ENCODE measurements at places on chromosomes 6 and 20.

GRCh38 chr20:45985573-45985972 is 13.6 kb upstream of the ZNF335 start:
- H3K36me3 ChIP-seq = no peaks in the 10 kb centered on the region
- H3K4me3 ChIP-seq = no peak overlapping the region
- H3K27me3 ChIP-seq = no peaks in the 10 kb centered on the region
- no peak overlapping the region for H3K27ac ChIP-seq

DNA sequence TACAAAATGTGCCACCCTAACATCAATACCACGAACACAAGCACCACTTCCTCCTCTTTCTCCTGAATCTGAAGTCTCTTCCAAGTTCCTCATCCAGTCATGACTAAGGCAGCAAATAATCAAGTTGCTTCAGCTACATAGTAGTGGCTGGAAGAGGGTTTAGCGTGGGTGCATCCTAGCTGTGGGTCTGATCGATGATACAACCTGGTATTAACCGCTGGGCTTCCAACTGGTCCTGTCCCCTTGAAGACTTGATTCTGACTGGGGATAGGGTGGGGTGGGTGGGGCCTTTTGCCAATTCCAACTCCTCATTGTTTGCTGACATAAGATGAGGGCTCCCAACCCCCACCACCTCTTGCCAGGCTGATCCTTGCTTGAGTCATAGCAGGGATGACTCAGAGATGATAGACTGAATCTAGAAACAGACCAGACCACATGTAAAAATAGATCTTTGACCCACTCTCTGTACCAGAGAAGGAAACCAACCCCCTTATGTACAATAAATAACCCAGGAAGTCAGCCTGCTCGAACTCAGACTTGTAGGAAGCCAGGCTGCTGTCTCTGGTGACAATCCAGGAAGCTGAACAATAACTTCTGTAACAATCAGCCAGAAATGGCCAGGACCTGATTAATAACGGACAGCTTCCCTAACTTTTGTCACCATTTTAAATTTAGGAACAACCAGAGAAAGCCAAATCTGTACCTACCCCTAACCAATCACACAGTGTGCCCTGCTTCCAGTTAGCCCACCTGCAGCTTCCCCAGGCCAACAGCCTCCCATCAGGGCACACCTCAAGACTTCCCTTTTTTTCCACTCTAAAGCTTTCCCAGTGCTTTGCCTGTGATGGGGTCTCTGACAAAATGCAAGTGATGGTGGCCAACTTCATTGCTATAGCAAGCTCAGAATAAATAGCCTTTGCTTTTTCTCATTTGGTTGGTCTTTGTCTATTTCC is 68.9 kb upstream of the FAM184A start:
- no peaks in the 10 kb centered on the region for H3K36me3 ChIP-seq
- H3K27me3 ChIP-seq = no peaks in the 10 kb centered on the region
- no peak overlapping the region for H3K27ac ChIP-seq
- H3K4me3 ChIP-seq = no peak overlapping the region
- no peak for DNase-seq

GRCh38 chr6:133132466-133132971 is 108.6 kb upstream of the EYA4 start:
- H3K4me3 ChIP-seq = no peak overlapping the region
- H3K36me3 ChIP-seq = no peaks in the 10 kb centered on the region
- H3K4me1 ChIP-seq = no peaks in the 10 kb centered on the region
- peak; percentile 49 for DNase-seq
- H3K27me3 ChIP-seq = no peaks in the 10 kb centered on the region

DNA sequence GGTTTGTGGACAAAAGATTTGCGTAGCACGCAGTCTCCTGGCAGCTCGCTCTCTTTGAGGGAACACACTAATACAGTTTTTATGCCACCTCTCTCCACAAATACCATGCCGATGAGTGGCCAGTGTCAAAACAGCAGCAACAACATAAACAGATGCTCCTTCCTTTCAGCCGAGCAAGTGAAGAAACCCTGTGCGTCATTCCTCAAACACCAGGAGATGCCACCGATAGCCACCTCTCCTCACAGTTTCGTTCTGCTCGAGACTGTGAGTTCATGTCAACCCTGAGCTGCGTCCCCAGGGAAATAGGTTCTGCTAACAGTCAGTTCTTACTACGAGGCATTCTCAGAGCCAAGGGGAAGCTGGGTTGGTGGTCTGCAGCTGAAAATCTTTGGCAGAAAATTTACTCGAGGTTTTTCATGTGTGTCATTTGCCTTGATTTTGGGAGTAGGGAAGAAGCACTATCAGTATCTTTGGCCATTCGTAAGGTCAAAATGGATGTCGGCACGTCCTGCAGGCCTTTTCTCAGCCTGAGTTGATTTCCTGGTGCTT is 59.9 kb downstream of the EYA2 start:
- H3K27me3 ChIP-seq = no peaks in the 10 kb centered on the region
- peaks cover 3% of the 10 kb centered on the region for H3K4me1 ChIP-seq
- DNase-seq = no peak
- H3K36me3 ChIP-seq = peaks cover 17% of the 10 kb centered on the region
- H3K4me3 ChIP-seq = no peak overlapping the region

- no peak overlapping the region for H3K4me3 ChIP-seq
- H3K27me3 ChIP-seq = no peaks in the 10 kb centered on the region
- H3K36me3 ChIP-seq = peaks cover 18% of the 10 kb centered on the region
- peaks cover 14% of the 10 kb centered on the region for H3K4me1 ChIP-seq
- no peak overlapping the region for H3K27ac ChIP-seq
These were observed 146.9 kb upstream of the C6orf118 start for GRCh38 chr6:165456286-165456685.

DNA sequence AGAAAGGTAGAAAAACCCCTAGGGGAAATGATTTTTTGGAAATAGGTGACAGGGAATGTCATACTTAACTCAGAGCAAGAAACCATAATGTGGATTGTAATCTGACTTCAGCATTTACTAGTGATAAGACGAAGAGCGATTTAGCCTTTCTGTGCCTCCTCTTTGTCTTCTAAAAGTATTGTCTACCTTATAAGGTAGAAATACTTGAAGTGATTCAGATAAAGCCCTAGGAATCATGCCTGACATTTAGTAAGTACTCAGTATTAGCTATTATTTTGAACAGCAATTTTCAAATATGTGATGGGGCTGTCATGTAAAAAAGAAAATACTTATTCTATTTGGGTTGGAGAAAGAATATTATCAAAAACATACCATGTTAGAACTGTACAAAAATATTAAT is 525.9 kb upstream of the EYS start:
- peaks cover 3% of the 10 kb centered on the region for H3K4me1 ChIP-seq
- no peaks in the 10 kb centered on the region for H3K27me3 ChIP-seq
- DNase-seq = no peak
- H3K36me3 ChIP-seq = no peaks in the 10 kb centered on the region
- peak overlapping the region; percentile 3 for H3K4me3 ChIP-seq

DNA sequence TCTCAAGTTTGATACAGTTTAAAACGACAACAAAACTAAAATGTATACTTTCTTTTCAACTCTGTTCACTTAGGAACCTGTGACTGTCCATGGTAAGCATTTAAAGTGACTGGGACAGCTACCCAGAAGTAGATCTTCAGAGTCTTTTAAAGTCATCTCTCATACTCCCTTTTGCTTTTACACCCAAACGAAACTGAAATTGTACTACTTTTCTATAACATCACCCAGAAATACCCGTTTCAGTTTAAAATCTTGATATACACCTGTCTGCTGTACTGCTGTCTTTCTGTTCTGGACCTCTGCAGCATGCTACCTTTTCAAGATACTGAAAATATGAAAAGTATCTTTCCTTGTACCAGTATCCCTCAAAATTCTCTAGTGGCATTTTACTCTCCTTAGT is 170.4 kb upstream of the THEMIS start:
- no peak for DNase-seq
- H3K4me1 ChIP-seq = peaks cover 2% of the 10 kb centered on the region
- H3K27ac ChIP-seq = no peak overlapping the region
- peaks cover 6% of the 10 kb centered on the region for H3K36me3 ChIP-seq
- H3K27me3 ChIP-seq = no peaks in the 10 kb centered on the region
- H3K4me3 ChIP-seq = no peak overlapping the region

DNA sequence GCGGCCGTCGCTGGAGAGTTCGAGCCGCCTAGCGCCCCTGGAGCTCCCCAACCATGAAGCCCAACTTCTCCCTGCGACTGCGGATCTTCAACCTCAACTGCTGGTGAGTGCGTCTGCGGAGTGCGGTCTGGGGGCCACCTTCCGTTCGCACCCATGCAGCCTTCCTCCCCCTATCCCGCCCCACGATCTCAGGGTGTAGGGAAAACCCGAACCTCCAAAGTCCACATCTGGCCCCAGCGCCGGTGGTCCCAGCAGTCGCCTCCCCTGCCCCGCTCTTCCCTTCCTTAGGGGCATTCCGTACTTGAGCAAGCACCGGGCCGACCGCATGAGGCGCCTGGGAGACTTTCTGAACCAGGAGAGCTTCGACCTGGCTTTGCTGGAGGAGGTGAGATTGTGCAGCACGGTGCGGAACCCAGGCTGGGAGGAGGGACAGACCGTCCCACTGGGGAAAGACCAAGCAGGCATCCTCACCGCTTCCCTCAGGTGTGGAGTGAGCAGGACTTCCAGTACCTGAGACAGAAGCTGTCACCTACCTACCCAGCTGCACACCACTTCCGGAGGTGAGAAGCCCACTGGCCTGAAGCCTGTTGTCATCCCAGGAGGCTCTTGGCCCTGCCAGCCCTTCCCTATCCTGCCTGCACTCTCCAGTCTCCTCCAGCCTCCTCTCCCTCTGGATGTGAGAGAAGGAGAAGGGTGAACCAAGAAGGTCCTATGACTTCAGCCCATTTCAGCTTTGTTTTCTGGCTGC is 719 bp downstream of the SMPD2 start:
- H3K4me1 ChIP-seq = peaks cover 8% of the 10 kb centered on the region
- peak overlapping the region; percentile 90 for H3K4me3 ChIP-seq
- peak overlapping the region; percentile 44 for H3K27ac ChIP-seq
- H3K27me3 ChIP-seq = no peaks in the 10 kb centered on the region
- DNase-seq = peak; percentile 87
- H3K36me3 ChIP-seq = peaks cover 33% of the 10 kb centered on the region

- no peak overlapping the region for H3K27ac ChIP-seq
- no peaks in the 10 kb centered on the region for H3K27me3 ChIP-seq
- H3K4me3 ChIP-seq = no peak overlapping the region
- no peak for DNase-seq
These were observed 4.4 kb downstream of the CAP2 start for GRCh38 chr6:17397764-17398194.

Measured in endodermal cell (in vitro differentiated cells).